ENCODE measurements at places on chromosomes 5 and 9.

GRCh38 chr5:112549127-112549526 is 130.1 kb upstream of the EPB41L4A start:
- no peak for DNase-seq

DNA sequence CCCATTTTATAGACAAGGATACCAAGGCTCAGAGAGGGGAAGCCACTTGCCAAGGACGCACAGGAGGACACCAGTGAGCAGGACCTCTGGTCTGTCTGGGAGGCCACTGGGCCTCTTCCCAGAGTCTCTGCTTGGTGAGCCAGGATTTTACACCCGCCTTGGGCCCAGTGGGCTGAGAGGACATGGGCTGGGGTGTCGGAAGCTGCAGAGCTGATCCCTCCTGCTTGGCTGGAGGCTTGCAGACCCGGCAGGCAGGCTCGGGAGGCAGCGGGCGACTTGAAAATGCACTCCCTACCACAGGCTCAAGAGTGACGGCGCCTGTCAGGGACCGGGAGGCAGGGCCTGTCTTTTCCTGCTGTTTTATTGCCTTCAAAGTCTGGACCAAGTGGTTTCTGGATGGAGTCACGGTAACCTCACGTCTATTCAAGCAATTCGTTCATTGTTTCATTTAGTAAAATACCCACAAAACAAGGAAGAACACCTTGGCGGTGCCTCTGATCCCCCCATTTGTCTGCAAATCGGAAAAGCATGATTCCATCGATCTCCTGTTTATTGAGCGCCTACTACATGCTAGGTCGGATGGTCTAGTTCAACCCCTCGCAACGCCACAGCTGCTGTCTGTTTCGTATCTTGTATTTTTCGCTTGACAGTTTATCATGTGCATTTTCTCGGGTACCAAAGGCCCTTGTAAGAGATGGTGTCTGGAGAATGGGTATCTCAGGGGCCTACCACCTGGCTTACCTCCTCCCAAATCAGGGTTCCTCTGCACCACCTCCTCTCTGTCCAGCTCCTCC is 108.1 kb upstream of the IER5L start:
- DNase-seq: no peak

DNA sequence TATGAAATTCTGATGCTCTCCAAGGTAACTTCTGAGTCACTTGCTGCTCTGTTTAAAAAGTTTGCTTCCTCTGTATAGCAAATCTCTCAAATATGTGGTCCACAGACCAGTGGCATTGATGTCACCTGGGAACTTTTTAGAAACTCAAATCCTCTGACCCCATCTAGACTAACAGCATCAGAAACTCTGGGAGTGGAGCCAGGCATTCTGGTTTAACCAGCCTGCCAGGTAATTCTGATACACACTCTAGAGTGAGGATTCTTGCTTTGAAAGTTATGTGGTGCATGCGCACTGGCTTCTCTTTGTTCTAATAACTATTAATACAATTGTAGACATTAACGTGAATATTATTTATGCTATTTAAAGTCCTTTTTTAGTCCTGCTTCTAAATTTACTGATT is 298.1 kb downstream of the SLF1 start:
- DNase-seq: no peak

DNA sequence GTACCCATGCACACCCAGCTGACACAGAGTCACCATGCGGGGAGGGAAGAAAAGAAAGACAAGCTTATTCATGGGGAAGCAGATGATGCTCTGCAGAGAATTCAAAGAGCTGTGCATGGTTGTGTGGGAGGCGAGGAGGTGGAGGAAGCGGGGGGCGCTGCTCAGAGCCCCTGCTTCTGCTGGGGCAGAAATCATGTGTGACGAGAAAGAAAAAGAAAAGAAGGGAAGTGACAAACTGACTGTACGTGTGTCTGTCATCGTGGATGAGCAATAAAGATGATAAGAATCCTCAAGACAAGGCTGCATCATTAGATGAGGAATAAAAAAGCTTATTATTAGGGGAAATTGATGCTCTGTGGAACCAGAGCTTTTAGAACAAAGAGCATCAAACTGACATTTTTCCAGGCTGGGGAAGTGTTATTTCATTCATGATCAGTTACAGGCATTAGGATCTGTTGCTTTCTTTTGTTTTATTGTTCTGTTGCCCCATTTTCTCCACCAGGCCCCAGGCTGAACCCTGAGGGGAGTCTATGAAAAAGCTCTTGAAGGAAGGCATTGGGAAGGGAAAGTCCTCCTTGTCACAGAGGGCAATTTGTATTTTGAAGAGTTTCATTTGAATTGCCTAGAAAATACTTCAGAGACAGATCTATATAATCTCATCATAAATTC is 20.3 kb upstream of the SH3RF2 start:
- no peak for DNase-seq

DNA sequence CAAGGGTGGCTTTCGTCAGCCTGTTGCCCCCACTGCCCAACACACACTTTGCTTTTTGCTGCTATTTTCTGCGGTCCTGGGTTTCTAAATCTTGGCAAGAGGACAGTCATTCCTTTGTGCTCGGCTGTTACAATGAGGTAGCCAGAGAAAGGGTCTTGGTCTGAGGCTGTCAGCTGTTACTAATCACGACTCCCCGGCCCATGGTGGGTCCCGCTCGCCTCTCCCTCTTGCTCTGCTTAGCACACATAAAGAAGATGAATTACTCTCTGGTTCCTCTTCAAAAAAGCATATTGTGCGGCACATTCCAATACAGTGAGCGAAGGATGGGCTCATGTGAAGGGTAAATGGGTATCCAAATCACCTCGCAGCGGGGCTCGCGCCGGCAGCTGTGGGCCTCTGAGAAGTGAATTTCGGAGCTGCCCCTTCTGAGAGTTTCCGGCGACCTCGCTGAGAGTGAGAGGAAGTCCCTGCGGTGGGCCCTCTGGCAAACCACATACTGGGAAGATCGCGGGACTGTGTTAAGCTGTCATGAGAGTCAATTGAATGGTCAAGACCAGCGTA is 56.0 kb downstream of the SLC1A3 start:
- no peak for DNase-seq

- DNase-seq: no peak
Measured at GRCh38 chr5:107254214-107254901, 416.4 kb downstream of the EFNA5 start.

- no peak for DNase-seq
Measured at GRCh38 chr9:22010866-22011625, 1.9 kb upstream of the CDKN2B start.

- DNase-seq: no peak
Measured at GRCh38 chr9:24007185-24007584, 181.1 kb upstream of the ELAVL2 start.

DNA sequence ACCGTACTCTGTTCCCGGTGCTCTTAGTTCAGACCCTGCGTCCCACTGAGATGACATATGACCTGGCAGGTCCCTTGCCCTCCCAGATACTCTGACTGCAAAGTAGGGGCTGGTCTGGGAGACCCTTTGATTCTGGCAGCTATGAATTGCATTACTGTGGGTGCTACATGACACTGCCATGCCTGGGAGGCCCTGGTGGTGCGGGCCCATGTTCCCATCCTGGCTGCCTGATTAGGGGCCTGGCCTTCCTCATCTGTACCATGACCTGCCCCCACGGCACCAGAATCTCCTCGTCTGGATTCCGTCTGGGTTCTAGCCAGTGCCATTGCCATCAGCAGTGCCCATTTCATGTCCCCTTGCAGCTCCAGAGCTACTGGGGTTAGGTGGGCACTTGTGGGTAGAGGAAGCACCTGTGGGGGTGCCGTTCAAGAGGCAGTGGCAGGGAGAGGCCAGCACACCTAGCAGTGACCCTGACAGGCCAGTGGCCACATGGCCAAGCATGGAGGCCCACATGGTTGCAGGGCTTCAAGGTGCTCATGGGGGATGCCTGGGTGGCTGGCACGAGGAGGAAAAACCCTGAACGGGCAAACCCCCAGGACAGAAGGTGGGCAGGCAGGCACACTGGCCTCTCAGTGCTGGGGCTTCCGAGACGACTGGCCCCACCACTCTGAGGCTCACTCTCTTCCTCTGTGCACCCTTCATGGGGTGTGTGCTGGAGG is 69.7 kb downstream of the PHF2 start:
- DNase-seq: no peak

DNA sequence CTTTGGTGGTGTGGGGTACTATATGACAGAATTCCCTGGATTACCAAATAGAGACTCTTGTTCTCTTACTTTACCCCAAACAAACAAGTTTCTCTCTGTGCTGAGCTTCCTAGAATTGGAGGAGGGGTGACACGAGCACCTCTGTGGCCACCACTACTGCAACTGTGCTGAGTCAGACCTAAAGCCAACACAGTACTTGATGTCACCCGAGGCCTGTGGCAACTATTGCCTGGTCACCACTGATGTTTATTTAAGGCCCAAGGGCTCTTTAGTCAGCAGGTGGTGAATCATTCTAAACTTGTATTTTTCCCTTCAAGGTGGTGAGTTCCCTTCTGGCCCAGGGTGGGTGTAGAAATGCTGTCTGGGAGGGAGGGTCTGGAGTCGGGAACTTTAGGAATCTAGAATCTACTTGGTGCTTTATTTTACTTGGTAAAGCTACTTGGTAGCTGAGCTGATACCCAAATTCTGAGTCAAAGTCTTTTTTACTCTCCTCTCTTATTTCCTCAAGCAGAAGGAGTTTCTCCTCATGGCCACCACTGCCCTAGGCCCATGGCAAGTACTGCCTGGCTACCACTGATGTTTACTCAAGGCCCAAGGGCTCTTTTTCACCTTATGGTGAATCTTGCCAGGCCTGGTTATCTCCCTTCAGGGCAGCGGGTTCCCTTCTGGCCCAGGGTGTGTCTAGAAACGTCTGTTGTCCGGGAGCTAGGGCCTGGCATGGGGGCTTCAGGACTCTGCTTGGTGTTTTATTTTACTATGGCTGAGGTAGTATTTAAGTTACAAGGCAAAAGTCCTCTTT is 9.8 kb downstream of the LURAP1L start:
- DNase-seq: no peak

DNA sequence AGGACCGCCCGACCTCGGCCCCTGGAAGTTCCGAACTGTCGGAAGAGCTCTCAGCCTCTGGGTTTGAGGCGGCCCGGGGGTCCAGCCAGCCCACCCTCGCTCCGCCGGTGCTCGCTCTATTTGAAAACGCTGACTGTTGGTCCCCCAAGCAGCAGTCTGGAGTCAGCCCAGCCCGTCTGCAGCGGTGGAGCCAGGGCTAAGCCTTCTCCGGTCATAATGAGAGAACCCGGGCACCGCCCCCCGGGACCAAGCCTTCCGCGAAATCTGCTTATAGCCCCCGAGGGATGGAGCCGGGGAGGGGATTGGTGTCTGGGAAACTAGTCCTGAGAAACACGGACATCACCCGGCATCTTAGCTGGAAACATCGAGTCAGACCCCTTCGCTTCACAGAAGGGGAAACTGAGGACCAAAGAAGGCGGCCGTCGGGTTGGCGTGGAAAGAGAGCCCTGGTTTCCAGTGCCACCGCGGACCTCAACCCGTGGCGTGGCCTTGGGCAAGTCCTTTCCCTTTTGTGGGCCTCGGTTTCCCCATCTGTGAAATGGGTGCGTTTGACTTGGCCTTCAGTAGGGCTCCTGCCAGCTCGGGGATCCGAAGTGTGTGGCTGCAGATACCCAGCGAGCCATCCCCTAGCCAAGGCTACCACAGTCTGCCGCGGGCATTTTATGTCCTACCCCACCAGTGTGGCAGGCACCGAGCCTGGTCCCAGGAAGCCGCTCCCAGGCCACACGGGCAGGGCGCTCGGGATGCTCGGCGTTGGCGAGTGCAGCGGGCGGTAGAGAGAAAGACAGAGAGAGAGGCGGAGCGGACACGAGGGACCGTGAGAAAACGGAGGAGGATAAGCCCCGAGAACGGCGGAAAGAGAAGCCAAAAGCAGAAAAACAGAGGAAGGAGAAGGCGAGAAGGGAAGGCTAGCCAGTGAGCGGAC is 857 bp downstream of the ADAM19 start:
- DNase-seq: no peak

- no peak for DNase-seq
Measured at GRCh38 chr5:132052520-132052919, 7.9 kb upstream of the IL3 start.

- peak; percentile 48 for DNase-seq
Measured at GRCh38 chr9:114681594-114682332, at the start of gene TEX48. TSS of gene TEX48 (minus strand) at chr9:114682192. CDS start at chr9:114671723, 10,469 bp downstream.

GRCh38 chr9:137319011-137319738 is 17.1 kb upstream of the NRARP start:
- no peak for DNase-seq

GRCh38 chr5:178304016-178304415 is 71.4 kb upstream of the PHYKPL start:
- no peak for DNase-seq

DNA sequence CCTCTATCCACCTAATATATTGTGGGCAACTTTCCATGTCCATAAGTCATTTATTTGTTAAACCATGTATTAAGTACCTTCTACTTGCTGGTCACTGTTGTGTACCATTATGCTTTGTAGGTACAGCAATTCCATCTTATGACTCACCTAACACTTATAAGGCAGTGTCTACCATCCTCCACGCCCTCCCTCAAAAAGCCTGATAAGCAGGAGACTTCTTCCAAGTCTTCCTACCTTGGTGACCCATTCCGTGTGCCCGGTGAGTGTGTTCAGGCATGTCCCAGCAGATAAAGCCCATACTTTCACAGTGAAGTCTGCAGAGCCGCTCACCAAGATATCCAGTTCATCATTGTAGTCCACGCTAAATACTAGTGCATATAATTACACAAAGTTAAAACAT is 17.4 kb downstream of the FBXW2 start:
- DNase-seq: no peak

DNA sequence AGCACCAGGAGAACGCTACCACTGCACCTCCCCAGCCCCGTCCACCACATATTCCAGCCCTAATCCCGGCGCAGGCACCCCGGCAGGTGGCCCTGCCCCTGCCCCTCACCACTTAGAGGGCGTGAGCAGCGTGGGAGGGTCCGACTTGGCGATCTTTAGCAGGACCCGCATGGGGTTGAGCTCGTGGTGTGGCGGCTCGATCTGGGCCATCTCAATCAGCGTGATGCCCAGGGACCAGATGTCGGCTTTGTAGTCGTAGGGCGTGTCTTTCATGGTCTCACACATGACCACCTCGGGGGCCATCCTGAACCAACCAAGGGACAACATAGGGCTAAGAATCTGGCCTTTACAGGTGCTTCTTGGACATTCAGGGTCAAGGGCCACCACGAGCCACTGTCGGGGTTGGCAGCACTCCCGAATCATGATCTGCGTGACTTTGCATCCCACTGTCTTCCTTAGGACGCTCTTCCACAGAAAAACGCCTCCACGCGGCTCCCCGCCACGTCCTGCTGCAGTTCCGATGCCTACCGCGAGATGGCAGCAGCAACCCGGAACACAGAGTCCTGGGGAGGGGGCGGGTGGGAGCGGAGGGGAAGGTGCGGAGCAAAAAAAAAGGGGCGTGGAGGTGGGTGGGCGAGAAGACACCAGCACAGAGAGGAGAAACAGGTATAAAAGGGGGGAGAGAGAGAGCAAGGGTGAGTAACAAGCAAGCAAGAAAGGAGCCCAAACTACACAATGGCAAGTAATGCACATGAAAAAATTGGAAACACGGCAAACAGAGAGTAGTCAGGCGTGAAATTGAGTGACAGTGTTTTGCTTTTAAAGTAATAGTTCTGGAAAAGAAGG is 81.3 kb downstream of the STK10 start:
- peak; percentile 73 for DNase-seq

DNA sequence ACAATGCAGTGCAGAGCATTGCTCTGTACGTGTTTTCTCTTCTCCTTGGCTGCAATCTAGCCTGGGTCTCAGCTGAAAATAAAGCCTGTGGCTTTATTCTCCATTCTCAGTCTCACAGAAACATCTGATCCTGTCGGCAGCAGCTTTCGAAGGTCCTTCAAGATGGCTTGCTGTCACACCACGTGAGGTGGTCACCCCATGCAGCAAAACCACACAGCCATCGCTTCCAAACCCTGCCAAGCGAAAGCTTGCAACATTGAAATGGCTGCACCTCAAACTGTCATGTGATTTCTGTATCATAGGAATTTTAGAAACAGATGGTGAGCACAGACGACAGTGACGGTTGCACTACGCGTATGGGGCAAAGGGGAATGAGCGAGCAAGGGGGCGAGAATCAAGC is 98.5 kb upstream of the SMARCA2 start:
- no peak for DNase-seq
